Mesothelial cell of epicardium (in vitro differentiated cells): ENCODE measurements at places on chromosomes 13 and 19. TPM values are rescaled to one million over a fixed set of nuclear protein-coding genes. Genes with fewer than 3 reads are reported as not detected.

The GRIN2D gene
- total RNA-seq: 14.5 to 15.8 TPM (median 15.7 TPM) in 3 replicates

The SIGLECL1 gene
- not detected in 3 replicates for total RNA-seq

- no peak for DNase-seq
Observed at GRCh38 chr19:3359919-3360420, 6.4 kb upstream of the NFIC start.

The ZNF541 gene
- total RNA-seq: 0.13 to 0.81 TPM (median 0.18 TPM) in 3 replicates

GRCh38 chr19:55068950-55069864 lies 6.3 kb upstream of the RDH13 start:
- DNase-seq: no peak

DNA sequence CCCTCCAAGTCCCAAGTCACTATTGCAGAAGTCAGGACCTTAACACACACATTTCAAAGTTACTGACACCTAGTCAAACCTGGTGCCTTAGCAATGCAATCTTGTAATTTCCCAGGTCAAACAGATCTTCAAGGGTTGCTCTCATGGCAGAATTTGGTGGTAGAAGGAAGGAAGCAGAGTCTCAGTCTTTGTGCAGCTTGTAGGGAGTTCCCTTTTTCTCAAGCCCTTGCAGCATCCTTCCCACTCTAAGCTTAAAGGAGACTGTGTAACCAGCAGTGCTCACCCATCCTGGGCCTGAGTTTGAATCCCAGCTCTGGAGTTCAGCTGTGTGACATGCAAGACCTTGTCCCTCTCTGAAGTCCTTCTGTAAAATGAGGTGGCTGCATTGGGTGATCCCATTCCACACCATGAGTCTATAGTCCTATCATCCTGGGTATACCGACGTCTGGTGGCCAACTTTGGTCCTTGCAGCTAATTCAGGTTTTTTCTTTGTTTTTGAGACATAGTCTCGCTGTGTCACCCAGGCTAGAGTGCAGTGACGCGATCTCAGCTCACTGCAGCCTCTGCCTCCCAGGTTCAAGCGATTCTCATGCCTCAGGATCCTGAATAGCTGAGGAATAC lies 9.8 kb downstream of the SIGLEC10 start:
- DNase-seq: no peak

DNA sequence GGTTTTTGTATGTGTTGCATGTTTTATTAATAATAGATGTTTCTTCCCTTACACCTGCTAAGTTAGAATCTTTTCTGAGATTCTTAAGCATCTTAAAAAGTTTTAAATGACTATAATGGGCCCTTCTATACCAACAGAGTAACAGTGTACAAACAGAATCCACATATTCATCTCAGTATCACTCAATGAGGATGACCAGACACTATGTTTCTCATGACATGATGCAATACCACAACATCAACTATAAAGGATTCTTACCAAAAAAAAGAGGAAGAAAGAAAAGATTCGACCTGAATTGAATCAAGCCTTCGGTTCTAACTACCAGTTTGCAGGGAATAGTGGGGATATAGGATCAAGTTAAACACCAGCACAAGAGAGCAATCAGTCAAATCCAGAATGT lies 56.5 kb downstream of the INTS6 start:
- DNase-seq: no peak

- no peak for DNase-seq
Observed at GRCh38 chr13:61142506-61142905, 273.1 kb downstream of the PCDH20 start.

The IL4I1 gene
- total RNA-seq: 1.3 to 1.7 TPM (median 1.6 TPM) in 3 replicates

The SHISA2 gene
- 4.5 to 4.9 TPM (median 4.7 TPM) in 3 replicates for total RNA-seq

GRCh38 chr13:25267715-25268114 lies 19.6 kb downstream of the MTMR6 start:
- no peak for DNase-seq

The ANKRD24 gene
- 0.75 to 0.98 TPM (median 0.86 TPM) in 3 replicates for total RNA-seq

GRCh38 chr13:50459046-50459445 lies 384.4 kb downstream of the DLEU7 start:
- DNase-seq: no peak

GRCh38 chr19:51439021-51439465 lies 19.2 kb downstream of the SIGLEC8 start:
- no peak for DNase-seq

GRCh38 chr19:16141043-16141442 lies 2.4 kb upstream of the HSH2D start:
- DNase-seq: no peak

GRCh38 chr13:41411522-41411921 lies 45.8 kb upstream of the RGCC start:
- no peak for DNase-seq

The PRODH2 gene
- not detected in 3 replicates for total RNA-seq

DNA sequence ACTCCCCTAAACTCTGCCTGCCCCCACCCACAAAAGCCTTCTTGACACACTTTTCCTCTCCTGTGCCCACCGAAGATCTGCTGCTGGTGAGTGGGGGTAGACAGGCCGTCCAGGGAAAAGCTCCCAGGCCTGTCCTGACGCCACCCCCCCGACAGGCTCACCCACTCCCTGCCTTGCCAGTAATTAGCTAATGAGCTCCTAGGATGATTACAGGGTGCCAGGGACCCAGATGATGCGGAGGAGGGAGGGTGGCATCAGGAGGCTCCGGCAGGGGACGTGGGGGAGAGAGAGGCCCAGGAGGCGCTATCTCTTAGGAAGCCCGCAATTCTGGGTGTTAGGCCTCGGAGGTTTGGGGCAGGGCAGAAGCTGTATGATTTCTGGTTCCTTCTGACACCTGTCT lies 27.0 kb downstream of the MARK4 start:
- no peak for DNase-seq

DNA sequence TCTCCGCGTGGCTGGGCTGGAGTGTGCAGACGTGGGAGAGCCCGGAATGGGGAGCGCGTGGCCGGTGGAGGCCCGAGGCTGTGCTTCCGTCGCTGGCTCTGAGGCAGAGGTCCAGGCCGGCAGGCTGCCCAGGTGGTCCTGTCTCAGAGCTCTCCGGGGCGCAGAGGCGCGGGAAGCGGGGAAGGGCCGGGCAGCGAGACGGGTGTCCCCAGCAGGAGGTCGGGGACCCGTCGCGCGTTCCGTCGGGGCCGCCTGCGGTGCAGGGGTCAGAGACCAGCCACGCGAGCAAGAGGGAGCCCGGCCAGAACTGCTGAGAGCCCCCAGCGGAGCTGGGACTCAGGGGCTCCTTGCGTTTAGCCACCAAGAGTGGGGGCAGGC lies 1.3 kb upstream of the C1QTNF9 start:
- DNase-seq: no peak

DNA sequence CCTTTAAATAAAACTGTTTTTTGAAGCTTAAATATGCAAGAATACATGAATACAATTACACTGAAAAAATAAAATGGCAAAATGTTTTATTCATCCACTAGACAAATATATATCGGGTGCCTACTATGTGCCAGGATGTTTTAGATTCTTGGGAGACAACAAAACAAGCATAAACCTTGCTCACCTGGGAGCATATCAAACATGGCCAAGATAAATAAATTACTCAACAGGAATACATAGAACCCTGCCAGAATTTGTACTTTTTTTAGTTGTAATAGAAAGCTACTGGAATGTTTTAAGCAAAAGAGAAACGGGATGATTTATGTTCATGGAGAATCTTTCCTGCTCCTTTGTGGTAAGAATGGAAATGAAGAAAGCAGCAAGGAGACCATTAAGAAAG lies 2358.5 kb upstream of the PCDH20 start:
- DNase-seq: no peak

- DNase-seq: no peak
Observed at GRCh38 chr13:97281028-97281427, 58.9 kb downstream of the MBNL2 start.

- no peak for DNase-seq
Observed at GRCh38 chr19:52941941-52942385, 18.7 kb upstream of the ZNF888 start.

- DNase-seq: no peak
Observed at GRCh38 chr19:15107061-15108010, at the start of gene SYDE1. TSS of gene SYDE1 (plus strand) at chr19:15107401. CDS start at chr19:15107434, 33 bp downstream.

GRCh38 chr13:22137361-22138050 lies 466.6 kb downstream of the FGF9 start:
- no peak for DNase-seq

GRCh38 chr13:90833951-90834350 lies 513.5 kb upstream of the MIR17HG start:
- DNase-seq: no peak

- DNase-seq: no peak
Observed at GRCh38 chr13:46595136-46595884, 42.3 kb downstream of the LRCH1 start.

GRCh38 chr13:48506092-48506701 lies 26.7 kb downstream of the RCBTB2 start:
- no peak for DNase-seq

- DNase-seq: no peak
Observed at GRCh38 chr13:43580280-43580679, 206.5 kb downstream of the ENOX1 start.

DNA sequence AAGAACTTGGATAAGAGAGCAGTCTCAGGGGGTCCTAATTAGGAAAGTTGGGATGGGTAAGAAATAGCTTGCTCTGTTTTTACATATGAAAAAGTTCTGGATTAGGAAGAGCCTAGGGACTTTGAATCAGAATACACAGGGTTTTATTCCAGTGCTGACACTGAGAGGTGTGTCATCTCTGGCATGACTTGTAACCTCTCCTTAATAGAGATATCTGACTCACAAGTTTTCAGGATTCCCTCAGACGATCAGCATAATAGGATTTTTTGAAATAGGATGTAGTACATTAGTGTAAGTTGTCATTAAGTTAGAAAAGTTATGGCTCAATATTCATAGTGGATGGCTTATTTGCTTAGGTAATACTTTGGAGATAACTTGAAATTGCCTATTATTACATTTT lies 555.2 kb upstream of the MIR17HG start:
- no peak for DNase-seq

The TMEM221 gene
- 4.8 to 6.0 TPM (median 5.1 TPM) in 3 replicates for total RNA-seq

GRCh38 chr13:76879883-76880270 lies 6.3 kb downstream of the KCTD12 start:
- DNase-seq: no peak

GRCh38 chr13:91369441-91369831 lies 21.9 kb downstream of the MIR17HG start:
- DNase-seq: no peak

The FAM124A gene
- total RNA-seq: 0.66 to 0.91 TPM (median 0.78 TPM) in 3 replicates

DNA sequence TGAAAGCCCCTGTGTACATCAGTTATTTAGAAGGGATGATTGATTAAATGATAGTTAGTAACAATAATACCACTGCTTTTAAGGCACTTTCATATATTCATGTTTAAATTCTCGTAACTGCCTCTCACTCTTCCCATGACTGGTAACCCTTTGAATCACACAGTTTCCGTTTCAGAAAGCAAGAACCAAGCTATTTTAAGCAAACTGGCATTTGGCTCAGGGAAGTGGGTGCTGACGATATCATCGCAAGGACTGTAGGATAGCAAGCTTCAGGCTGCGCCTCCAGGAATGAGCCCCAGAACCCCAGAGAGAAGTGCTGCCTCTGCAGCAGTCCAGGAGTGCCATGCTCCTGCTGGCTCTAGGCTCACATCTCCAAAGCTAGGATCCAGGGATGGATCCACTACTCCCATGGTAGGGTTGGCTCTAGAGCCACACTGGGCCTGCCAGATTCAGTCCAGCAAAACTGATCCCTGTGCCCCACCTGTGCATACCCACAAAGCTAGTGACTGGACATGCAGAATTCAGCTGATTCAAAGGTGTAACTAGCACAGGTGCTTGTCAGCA lies 313.5 kb downstream of the SLC7A1 start:
- DNase-seq: no peak

The CD209 gene
- total RNA-seq: not detected in 3 replicates

DNA sequence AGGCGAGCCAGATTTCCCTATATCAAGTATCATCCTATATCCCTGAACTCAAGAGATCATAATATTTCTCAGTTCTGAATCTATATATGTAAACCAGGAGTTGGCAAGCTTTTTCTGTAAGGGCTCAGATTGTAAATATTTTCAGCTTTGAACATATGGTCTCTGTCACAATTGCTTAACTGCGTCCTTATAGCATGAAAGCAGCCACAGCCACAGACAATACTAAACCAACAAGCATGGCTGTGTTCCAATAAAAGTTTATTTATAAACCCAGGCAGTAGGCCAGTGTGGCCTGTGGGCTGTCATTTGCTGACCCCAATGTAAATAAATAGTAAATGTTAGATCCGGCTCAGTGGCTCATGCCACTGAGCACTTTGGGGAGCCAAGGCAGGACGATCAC lies 12.2 kb upstream of the MYH14 start:
- no peak for DNase-seq

GRCh38 chr19:58578012-58578925 lies 5.1 kb upstream of the MZF1 start:
- no peak for DNase-seq
